Midbrain (tissue), 1 donor: ENCODE measurements at places on chromosomes 5 and 9.

GRCh38 chr9:125447202-125447802 is 185.7 kb downstream of the GAPVD1 start:
- DNase-seq: no peak

- no peak for DNase-seq
Measured at GRCh38 chr9:24698881-24699518, 153.3 kb upstream of the IZUMO3 start.

DNA sequence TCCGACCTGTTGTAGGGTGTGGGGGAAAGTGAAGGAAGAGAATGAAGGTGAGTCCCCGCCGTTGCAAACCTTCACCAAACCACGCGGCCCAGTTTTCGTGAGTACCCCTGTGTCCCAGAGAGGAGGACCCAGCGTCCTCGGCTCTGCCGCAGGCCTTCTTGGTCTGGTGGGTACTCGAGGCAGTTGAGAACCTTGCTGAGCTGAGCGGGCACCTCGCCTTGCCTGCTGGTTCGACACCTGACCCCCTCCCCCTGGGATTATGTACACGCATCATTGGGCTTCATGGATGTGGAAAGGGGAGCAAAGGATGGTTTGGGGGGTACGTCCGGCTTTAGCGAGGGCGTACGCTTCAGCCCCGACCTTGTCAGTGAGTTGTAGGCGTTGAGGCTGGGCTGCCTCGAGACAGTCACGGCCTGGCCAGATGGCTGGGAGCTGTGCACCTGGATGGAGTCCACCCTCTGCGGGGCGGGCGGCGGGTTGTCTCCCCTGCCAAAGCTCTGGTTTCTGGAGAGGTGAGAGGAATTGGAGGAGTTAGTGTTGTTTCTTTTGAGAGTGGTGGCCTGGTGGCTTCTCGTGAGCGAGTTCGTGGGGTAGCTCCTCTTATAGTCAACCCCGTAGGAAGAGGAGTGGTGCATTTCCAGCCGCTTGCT is 128.1 kb downstream of the SEMA6A start:
- DNase-seq: no peak

GRCh38 chr5:124399426-124399961 is 346.9 kb downstream of the ZNF608 start:
- no peak for DNase-seq
